ENCODE measurements at places on chromosomes 6 and 20. TPM values are rescaled to one million over a fixed set of nuclear protein-coding genes. Genes with fewer than 3 reads are reported as not detected.

- no peak for DNase-seq
Observed at GRCh38 chr20:40844332-40844731, 155.3 kb upstream of the MAFB start.

DNA sequence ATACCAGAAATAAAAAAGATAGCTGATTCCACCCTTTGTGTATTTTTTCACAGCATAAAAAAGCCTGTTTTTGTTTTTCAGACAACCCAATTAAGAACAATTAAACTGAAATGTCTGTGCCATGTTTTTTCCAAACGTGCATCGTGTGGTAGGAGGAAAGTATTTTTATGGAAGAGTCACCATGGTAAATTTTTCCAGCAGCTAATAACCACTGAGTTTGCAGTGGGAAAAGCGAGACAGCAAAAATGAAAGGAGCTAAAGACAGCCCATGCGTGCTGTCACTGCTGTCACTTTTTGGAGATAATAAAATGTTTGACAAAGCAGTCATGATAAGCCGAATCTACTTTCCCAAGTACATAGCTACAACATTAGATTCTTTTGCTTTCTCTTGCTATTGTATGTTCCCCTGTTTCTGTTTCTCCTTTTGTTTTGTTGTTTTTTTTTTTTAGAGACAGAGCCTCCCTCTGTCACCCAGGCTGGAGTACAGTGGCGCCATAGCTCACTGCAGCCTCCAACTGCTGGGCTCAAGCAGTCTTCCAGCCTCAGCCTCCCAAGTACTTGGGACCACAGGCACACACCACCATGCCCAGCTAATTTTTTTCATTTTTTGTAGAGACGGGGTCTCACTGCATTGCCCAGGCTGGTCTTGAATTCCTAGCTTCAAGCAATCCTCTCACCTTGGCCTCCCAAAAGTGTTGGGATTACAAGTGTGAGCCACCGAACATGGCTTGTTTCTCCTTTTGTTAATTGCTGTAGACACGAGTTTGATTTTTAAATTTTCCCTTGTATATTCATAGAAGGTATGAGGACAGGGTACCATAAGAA, 261.3 kb downstream of the TMEM242 start:
- DNase-seq, result no peak

- no peak for DNase-seq
Observed at GRCh38 chr6:113120582-113121285, 736.4 kb upstream of the MARCKS start.

- DNase-seq, result no peak
Observed at GRCh38 chr20:14902432-14903089, 565.1 kb upstream of the FLRT3 start.

DNA sequence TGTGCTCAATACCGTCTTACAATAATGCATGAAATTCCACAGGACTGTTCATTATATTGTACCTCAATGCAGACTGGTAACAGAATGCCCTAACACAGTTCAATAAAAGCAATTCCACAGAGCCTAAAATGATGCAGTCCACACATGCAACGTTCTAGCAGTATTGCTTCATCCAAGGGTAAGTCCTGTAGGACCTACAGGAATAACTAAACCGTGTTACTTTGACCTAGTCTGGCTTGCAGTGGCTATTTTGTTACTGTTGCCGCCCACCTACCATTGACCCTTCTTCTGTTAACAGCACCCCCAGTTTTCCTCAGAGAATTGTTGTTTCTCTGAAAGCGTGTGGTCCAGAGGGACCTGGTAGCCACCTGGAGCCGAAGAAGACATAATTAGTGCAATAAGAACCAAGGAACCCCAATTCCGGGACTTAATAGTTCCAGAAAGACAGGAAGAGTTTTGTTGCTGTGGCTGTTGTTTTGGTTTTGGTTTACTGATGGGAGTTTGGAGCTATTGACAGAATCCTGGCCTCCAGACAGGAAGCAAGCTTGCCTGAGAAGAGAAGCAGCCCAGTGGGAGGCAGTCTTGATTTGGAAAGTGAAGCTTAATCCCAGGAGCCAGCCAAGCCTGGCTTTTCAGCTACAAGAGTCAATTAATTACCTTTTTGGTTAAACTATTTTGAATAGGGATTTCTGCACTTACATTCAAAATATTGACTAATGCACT, 91.3 kb downstream of the FRK start:
- no peak for DNase-seq

GRCh38 chr6:137819740-137820139, 47.3 kb upstream of the TNFAIP3 start:
- DNase-seq, result no peak

GRCh38 chr6:160337301-160337700, 10.9 kb upstream of the SLC22A3 start:
- DNase-seq, result no peak

SLC22A16 gene
- total RNA-seq, result not detected

GSS gene
- 68.7 TPM for total RNA-seq

SNRPB gene
- 119 TPM for total RNA-seq

ATP6V1G2 gene
- total RNA-seq, result 1.2 TPM

GRCh38 chr6:163390770-163391169, 23.7 kb upstream of the QKI start:
- no peak for DNase-seq

COL9A1 gene
- total RNA-seq, result 0.33 TPM

- DNase-seq, result no peak
Observed at GRCh38 chr6:145743332-145743731, 8.0 kb upstream of the EPM2A start.

DNA sequence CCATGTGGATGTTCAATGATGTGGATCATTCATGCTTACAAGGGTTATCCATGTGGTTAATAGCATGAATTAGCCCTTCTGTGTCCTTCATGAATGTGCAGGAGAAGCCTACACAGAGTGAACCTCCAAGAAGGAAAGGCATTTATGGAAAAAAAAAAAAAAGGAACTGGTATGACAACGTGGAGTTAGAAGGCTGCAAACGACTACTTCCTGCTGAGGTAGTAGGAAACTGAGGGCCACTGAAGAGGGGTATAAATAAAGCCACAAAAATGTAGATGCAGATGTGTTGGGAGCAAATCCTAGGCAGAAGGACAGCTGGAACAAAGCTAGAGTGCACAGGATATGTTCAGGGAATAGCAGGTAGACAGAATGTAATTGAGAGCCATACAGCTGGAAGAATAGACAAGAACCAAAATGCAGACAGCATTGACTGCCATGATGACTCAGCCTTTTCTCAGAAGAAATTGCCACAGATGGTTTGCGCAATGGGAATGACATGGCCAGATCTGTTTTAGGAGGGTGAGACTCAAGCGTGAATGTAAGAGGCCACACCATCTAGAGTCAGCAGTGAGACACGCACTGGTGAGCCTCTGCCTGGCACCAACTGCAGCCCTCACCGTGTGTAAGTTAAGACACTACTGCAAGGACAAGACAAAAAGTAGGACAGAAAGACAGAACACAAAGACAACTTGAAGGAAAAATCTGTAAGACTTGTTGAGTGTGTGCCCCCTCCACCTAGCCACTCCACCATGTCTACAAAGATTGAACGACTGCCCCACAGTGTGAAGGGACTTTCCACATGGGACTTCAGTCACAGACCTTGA, 79.8 kb downstream of the KIF13A start:
- peak; percentile 80 for DNase-seq

PPP2R5D gene
- 26.6 TPM for total RNA-seq

Data from thyroid gland (tissue), 4 donors.